ENCODE measurements at places on chromosomes 12 and 14. TPM values are rescaled to one million over a fixed set of nuclear protein-coding genes. Genes with fewer than 3 reads are reported as not detected.

Gene IL22
- total RNA-seq: not detected

Gene YY1
- 105 TPM for total RNA-seq

- DNase-seq: no peak
- H3K36me3 ChIP-seq: no peaks in the 10 kb centered on the region
Observed at GRCh38 chr14:41642367-41642766, 35.7 kb downstream of the LRFN5 start.

- no peaks in the 10 kb centered on the region for H3K36me3 ChIP-seq
- H3K27me3 ChIP-seq: no peaks in the 10 kb centered on the region
- no peak for DNase-seq
- H3K4me1 ChIP-seq: peaks cover 2% of the 10 kb centered on the region
- no peak overlapping the region for H3K27ac ChIP-seq
Observed at GRCh38 chr14:77659831-77660230, 43.4 kb upstream of the SPTLC2 start.
